GM10248 (cell line): ENCODE measurements at places on chromosomes 5 and 9.

- DNase-seq = no peak
These were observed 27.5 kb downstream of the GADD45G start for GRCh38 chr9:89632192-89632733.

DNA sequence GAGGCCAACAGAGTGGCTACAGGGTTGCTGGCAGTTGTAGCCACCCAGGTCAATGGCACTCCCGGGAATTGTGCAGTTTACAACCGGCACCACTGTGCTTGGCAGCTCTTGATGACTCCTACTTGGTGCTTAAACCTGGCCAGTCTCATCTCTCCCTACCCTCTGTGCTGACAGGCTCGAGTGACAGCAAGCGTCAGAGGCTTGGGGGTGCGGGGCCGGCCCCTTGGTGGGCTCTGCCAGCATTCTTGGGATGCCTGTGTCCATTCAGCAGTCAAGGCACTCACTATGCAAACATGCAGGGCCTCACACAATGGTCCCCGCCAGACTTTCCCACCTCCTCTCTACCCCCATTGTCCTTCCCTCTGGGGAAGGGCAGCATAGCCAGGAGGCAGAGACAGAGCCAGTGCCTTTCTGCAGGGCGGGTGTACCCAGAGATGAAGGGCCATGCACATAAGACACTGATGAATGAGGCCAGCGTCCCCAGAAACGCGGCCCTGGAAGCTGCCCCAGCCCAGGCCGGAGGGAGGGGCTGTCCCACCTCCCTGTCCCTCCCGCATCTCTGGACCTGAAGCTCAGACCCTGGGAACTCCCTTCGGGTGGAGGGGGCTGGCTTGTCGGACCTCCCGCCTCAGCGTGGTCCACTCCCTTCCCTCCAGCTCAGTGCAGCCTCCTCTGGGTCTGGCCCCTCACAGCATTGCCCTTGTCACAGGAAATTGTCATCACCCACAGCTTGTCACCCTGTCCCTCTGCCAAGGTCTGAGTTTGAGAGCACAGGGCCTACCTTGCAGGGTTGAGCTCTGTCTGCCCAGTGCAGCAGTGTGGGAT is 26.4 kb upstream of the NOTCH1 start:
- no peak for DNase-seq

- DNase-seq = no peak
These were observed 395.2 kb downstream of the KIAA0825 start for GRCh38 chr5:94223235-94223634.

DNA sequence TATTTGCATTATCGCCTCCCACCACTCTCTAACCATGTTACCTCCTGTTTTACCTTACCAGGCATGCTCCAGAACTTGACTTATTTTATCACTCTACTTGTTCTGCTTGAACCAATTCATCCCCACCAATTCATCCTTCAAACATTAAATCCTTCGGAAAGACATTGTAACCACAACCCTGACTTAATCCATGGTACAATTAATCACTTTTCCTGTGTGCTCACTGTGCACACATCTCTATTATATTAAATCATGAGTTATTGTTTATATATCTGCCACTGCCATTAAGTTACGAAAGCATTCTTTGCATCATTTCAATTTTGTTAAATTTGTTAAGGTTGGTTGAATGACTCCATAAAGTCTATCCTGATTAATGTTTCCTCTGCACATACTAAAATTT is 7.4 kb upstream of the C5orf46 start:
- no peak for DNase-seq

GRCh38 chr9:69809304-69809863 is 11.2 kb upstream of the CFAP95 start:
- DNase-seq = peak; percentile 22

- DNase-seq = no peak
These were observed 19.5 kb downstream of the MORN5 start for GRCh38 chr9:122179054-122179689.

GRCh38 chr5:134545070-134545868 is 19.8 kb downstream of the JADE2 start:
- DNase-seq = no peak

DNA sequence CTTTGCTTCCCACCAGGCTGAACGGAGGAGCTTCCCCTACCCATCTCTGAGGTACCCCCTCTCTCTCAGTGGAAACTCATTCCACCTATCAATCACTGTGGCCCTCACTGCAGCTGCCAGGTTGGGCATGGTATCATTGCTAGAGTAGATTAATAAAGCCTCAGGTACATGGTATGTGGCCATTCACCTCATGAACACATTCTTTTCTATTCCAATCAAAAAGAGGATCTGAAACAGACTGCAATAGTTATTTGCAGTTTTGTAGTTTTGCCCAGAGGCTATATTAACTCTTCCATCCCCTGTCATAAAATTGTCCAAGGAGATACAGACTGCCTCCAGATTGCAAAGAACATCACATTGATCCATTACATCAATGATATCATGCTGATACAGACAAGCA is 85.8 kb upstream of the MVB12B start:
- DNase-seq = no peak

GRCh38 chr5:9194509-9194908 is 351.4 kb downstream of the SEMA5A start:
- no peak for DNase-seq

- no peak for DNase-seq
These were observed 94.4 kb upstream of the SLC27A6 start for GRCh38 chr5:128870923-128871322.

DNA sequence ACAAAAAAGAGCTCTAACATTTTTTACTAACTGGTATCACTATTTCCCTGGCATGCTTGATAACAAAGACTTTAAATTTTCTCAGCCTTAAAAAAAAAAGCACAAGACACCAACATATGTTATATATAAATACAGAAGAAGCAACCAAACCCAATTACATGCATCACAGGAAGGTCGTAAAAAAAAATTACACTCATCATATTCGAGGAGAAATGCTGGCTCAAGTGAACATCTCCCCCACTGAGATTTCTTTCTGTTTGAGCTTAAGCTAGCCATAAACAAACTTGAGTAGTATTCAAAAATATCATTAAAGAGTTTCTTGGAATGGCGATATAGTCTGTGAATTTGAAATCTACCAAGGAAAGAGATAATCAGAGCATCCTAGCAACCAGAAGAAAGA is 7.5 kb upstream of the MSH3 start:
- no peak for DNase-seq

- no peak for DNase-seq
These were observed 7.8 kb downstream of the KCNV2 start for GRCh38 chr9:2725126-2725525.

DNA sequence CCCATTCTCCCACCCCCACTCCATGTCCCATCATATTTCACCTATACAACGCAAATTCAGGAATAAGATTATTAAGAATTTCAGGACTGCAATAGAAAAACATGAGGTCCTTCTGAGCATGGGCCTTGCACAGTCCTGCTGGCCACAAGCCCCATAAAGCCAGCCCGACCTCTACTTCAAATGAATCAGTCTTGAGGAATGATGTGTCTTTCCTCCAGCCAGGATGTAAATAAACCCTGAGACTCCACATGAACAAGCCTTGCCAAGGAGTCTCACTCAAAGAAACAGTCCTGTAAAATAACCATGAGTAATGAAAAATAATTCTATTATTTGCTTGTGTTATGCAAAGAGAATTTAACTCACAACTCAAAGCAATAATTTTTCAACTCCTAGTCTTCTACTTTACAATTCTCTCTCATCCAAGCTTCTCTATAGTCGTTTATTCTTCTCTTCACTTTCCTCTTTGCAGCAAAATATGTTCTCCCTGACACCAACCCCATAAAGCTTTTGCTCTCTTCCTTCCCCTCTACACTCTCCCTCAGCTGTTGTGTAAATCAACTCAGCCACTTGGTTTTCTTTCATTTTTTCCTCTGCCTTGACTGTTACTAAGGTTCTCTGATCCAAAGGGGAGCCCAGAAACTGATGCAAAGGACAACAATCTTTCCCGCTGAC is 140.1 kb upstream of the MOCS2 start:
- no peak for DNase-seq

- DNase-seq = no peak
These were observed 264.1 kb downstream of the GLIS3 start for GRCh38 chr9:4035777-4036176.

DNA sequence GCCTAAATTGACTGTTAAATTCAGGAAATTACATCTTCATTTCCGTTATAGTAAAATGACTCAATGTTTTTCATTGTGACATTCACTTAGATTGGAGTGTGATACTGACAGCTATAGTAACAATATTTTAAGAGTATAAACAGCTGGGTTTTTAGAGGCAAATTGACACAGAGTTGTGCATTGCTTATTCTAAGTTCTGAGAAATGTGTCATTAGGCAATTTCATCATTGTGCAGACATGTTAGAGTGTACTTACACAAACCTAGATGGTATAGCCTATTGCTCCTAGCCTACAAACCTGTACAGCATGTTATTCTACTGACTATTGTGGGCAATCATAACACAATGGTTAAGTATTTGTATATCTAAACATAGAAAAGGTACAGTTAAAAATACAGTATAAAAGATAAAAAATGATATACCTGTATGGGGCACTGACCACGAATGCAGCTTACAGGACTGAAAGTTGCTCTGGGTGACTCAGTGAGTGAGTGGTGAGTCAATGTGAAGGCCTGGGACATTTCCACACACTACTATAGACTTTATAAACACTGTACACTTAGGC is 132.7 kb downstream of the PDE4D start:
- DNase-seq = no peak

DNA sequence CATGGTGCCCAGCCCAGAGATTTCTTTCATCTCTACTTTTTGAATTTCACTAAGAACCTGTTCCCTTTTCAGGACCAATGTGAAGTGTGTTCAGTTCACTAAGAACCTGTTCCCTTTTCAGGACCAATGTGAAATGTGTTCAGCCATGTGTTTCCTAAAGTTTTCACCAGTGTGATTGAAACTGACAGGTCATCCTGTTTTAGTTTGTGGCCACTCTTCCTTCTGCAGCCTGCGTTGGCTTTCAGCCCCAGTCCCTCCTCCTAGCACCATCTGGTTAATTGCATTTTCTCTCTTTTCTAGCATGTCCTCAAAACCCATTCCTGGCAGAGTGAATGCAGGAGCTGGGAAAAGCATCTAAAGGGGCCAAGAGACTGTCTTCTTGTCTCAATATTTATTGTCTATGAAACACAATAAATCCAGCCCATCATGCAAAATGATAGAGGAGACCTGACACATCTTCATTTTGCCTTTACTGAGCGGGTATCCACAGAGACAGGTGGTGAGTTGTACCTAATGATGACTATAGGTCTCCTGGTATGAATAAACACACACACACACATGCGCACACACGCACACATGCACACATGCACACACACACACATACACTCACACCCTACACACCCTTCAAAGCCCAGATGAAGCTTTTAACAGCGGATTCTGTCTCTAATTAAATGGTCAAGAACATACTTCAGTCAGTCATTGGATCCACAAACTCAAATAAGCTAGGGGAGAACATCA is 6.1 kb upstream of the PANK3 start:
- DNase-seq = no peak

DNA sequence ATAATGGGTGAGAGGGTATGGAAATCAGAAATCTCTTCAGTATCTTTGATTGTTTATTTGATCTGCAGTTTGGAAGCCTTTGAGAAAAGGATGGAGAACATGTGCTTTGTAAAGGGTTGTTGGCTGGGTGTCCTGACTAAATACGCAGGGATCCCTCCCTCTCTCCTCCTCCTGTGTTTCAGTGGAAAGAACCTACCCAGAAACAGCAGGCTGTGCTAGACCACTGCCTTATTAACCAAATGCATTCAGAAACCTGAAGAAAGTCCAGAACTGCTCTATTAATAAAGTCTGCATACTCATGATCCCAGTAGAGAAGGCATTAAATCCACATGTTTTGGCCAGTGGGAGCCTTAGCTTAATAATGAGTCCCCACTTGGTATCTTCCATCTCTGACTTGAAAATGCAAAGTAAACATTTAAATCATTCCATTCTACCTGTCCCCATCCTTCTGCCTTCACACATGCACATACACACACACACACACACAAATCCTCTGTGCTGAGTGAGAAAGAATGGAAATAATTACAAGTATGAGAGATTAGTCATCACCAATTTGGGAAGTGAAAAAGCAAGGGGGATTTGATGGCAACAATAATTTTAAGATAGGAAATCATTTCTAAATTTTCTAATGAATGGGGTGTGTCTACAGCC is 10.0 kb upstream of the LECT2 start:
- no peak for DNase-seq

- no peak for DNase-seq
These were observed 11.1 kb upstream of the NKX2-5 start for GRCh38 chr5:173246135-173246495.

DNA sequence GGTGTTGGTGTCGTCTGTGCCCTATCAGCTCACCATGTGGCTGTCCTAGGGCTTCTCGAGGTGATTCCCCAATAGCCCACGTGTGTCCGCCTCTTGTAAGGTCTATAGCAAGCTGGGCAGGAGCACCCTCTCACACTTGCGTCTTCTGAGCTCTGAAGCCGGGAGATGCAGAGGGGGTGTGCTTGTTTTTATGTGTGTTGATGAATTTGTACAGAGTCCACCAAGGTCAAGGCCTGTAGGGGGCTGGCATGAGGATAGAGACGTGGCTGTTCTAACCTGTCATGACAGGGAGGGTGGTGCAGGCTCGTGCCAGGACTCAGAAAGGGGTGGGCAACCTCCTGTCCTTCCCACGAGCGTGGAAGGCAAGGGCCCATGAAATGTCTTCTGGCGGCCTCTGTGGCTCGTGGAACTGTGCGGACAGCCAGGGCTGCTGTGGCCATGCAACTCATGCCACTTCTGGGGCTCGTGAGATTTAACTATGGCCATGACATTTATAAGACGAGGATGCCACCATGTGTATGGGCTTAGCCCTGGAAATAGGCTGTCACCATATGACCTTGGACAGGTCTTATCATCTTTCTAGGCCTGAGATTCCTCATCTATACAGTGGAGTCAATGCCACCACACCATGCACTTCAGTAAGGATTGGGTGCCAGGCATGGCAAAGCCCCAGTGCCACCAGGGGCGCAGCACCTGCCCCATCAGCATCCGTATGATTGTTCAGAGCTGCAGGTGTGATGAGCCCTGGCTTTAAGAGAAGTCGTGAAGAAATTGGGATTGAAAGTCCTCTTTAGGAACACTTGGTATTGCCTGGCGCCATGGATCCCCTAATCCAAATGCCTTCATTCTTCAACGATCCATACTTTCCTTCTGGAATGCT is 2.3 kb upstream of the OLFM1 start:
- no peak for DNase-seq

DNA sequence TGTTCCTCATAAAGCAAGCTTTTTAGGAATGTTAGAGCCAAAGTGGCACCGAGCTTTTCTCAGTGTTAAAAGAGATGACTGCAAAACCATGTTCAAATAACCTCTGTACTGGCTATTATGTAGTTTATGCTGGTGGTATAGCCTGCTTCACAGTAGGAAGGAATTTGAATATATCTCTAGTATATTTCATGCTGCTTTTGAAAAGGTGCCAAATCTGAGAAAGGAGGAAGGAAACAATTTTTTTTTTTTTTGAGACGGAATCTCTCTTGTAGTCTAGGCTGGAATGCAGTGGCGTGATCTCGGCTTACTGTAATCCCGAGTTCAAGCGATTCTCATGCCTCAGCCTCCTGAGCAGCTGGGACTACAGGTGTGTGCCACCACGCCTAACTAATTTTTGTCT is 13.5 kb downstream of the CREBRF start:
- DNase-seq = no peak

DNA sequence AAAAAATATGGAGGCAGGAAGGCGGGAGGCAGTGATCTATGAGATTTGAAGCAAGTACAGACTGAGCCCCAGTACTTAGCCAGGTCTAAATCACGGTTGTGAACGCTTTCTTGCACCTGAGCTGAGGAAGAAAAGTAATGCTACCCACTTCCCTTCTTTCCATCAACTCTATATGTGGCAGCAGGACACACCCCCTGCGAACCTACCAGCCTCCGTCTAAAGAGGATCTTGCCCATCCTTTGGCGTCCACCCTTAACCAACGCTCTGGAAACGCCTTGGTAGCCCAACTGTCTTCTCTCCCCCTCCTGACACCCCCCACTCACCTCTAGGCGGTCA is 545 bp downstream of the HMGCS1 start:
- DNase-seq = no peak
